ENCODE measurements at places on chromosomes 12 and 14.

DNA sequence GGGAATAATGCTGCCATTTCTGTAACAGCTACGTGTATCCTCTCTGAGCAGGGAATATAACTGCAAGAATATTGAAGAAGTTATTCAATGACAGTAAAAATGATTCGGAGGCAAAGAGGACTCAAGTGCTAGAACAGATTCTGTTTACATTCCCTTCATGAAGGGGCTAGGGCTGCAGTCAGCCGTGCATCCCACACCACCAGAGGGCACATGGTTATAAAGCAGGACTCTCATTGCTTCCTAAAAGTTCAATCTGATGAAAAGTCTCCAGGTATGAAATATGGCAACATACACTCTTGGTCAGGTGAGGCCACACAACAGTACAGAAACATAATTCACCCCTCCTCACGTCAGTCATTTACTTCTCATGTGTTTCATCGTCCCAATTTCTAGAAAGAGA lies 34.0 kb downstream of the TCHP start:
- DNase-seq = no peak

DNA sequence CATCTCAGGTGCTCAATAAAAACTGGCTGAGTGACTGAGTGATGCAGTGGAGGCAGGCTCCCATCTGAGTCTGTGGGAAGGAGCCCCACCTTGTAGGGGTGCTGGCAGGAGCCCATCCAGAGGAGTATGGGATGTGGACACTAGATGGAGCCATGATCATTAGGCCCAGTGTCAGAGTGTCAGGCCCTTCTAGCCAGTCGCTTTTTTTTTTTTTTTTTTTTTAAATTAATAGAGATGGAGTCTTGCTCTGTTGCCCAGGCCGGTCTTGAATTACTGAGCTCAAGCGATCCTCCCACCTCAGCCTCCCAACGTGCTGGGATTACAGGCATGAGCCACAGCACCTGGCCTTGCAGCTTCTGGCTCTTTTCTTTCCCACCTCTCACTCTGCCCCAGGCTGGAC lies 11.5 kb downstream of the RITA1 start:
- DNase-seq = no peak

DNA sequence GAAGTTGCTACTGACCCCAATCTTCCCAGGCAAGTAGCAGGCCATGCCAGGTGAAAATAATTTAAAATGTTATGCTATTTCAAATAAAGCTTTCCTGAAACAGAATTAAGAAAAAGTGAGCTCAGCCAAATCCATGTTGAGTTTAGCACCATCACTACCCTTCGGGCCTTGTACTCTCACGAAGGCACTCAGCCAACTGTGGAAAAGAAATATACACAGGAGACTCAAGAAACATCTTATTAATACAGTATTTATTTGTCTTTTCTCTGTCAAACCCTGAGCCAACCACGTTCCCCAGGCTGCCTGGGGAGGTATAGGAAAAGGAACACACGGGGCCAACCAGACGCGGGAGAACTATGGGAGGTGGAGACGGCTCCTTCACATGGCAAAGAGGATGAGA lies 10.9 kb downstream of the ATP5MC2 start:
- DNase-seq = no peak

- no peak for DNase-seq
Observed at GRCh38 chr12:152440-152839, 61.5 kb downstream of the SLC6A12 start.

DNA sequence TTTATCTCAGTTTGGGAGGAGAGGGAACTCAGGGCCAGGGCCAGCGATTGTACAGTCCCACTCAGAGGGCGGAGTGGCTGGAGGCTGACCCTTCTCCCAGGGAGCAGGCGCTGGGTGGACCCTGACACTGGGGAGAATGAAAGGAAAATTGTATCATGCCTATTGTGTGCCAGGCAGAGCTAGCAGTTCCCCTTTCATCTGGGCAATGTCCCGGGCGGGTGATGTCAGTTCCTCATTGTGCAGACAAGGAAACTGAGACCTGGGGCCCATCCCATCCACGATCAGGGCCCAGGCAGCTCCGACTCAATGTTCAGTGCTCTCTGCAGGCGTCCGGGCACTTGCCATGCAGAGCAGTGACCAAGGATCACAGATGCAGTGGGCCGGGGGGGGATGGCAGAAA lies 101.9 kb upstream of the RTL1 start:
- no peak for DNase-seq

- DNase-seq = no peak
Observed at GRCh38 chr12:20351406-20351805, 16.9 kb upstream of the PDE3A start.

DNA sequence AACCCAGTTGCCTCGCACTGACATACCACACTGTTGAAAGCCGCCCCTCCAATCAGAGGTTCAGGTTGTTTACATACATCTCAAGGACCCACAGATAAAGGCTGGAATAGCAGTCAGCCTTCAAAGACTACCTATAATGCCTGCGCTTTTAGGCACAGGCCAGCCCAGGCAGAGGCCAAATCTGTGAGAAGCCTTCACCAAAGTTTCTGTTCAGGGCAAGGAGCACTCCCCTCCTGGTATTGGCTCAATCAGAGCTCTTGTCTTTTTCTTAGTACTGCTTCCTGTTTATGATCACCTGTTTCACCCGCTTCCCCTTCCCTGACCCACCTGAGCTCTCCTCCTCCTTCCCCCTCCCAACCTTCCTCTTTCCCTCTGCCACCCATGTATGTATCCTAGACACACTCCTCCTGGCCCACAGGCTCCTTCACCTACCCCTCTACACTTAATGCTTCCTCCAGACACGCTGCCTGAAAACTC lies 34.8 kb downstream of the DUSP16 start:
- DNase-seq = no peak

- DNase-seq = no peak
Observed at GRCh38 chr14:34678735-34679134, 35.7 kb downstream of the CFL2 start.

- DNase-seq = no peak
Observed at GRCh38 chr14:52871606-52872005, 79.2 kb downstream of the FERMT2 start.

- DNase-seq = no peak
Observed at GRCh38 chr12:112096667-112097066, 11.9 kb downstream of the NAA25 start.
